ENCODE measurements at places on chromosomes 6 and 20. TPM values are rescaled to one million over a fixed set of nuclear protein-coding genes. Genes with fewer than 3 reads are reported as not detected.

OR2B6 gene
- not detected for total RNA-seq

CCDC167 gene
- total RNA-seq: 49.3 TPM

MEP1A gene
- total RNA-seq: not detected

CRISP3 gene
- not detected for total RNA-seq

LAMA5 gene
- total RNA-seq: 0.82 TPM

MAVS gene
- total RNA-seq: 26.2 TPM

SUN5 gene
- not detected for total RNA-seq

GPR6 gene
- total RNA-seq: not detected

LST1 gene
- 7.0 TPM for total RNA-seq

TMEM244 gene
- total RNA-seq: not detected

DEFB129 gene
- not detected for total RNA-seq

LY6G5C gene
- 3.1 TPM for total RNA-seq

RNF5 gene
- total RNA-seq: 40.1 TPM

POPDC3 gene
- total RNA-seq: not detected

SPEF1 gene
- not detected for total RNA-seq

SIRPG gene
- 12.0 TPM for total RNA-seq

ENPP4 gene
- 7.8 TPM for total RNA-seq

SLC25A27 gene
- 0.30 TPM for total RNA-seq

MAN1A1 gene
- 31.2 TPM for total RNA-seq

CD40 gene
- total RNA-seq: 29.2 TPM

PGC gene
- 0.14 TPM for total RNA-seq

CRIP3 gene
- total RNA-seq: 0.52 TPM

SLC17A2 gene
- 0.33 TPM for total RNA-seq

OOEP gene
- not detected for total RNA-seq
